CD4-positive, alpha-beta T cell treated with Interferon alpha-2 for 1 hour (primary cell): ENCODE measurements at places on chromosomes 16 and 17.

DNA sequence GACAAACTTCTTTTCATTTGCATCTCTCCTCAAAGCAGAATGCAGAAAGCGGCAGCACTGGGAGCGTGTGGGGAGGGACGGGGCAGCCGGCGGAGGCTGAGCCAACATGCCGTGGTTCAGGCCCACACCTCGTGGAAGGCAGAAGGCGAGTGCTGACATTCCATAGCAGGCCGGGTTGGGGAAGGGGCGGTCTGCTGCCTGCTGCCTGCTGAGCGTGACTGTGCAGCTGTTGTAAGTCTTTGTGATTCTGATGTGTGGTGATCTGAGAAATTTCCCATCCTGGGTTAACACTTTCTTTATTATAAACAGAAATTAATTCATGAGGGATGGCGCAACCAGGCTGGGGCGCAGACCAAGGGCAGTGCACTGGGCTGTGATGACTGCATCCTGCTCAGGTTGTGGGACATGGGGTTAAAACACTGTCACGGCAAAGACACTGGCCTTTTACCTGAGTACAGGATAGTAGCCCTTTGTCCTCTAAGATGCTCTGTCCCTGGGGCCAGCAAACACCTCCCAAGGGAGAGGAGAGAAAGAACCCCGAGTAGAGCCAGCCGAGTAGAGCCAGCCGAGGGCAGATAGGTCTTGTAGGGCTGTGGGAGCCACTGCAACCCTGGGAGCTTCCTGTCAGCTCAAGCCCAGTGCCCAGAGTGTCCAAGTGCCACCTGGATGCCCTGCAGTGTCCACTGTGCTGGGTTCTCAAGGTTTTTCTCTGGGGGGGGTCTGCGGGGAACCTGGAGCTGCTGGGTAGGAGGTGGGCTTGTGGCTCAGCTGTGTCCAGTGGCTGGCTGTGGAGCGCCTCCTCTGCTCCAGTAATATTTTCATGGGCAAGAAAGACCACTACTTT, 8.8 kb upstream of the DNASE1 start:
- DNase-seq: no peak

- DNase-seq: no peak
Observed at GRCh38 chr17:32492648-32493289, 6.0 kb downstream of the CDK5R1 start.

GRCh38 chr17:6276711-6277110, 158.2 kb downstream of the AIPL1 start:
- DNase-seq: no peak

DNA sequence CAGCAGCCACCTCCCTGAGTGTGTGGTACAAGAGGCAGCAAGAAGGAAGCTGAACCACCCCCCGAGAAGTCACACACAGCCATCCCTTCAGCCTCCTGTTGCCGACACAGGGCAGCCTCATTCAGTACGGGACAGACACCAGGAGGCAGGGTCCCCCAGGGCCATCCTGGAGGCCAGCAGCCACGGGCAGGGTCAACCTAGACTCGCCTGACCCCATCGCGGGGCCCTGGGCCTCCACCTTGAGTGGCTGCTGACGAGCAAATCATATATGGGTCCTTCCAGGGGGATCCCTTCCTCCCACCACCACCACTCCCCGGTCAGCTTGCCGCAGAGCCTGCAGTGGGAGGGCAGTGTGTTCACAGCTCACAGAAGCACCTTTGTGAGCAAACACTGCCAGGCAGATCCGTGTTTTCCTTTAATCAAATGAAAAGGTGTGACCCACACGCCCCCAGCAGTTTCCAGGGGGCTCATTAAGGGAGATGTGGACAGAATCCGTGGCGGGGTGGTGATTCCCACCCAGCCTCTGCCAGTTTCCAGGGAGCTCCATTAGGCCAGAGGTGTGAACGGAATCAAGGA, 5.6 kb upstream of the ACSF3 start:
- no peak for DNase-seq

DNA sequence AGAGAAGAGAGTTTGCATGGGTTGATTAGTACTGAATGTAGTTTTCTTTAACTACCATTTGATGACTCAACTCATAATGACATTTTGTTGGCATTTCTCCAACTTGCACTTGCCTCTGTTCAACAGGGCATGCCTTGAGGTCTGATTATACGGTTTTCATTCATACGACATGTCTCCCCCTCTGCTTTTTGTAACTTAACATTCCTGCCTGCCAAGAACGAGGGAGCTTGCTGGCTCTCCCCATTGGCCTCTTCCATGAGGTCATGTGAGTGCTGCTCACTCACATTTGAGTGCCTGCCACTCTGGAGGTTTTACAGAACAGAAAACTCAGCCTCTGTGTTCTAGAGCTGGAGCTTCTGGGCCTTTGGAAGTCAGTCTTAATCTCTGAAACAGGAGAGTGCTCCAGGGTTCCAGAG, 19.7 kb downstream of the MAP2K6 start:
- DNase-seq: no peak

DNA sequence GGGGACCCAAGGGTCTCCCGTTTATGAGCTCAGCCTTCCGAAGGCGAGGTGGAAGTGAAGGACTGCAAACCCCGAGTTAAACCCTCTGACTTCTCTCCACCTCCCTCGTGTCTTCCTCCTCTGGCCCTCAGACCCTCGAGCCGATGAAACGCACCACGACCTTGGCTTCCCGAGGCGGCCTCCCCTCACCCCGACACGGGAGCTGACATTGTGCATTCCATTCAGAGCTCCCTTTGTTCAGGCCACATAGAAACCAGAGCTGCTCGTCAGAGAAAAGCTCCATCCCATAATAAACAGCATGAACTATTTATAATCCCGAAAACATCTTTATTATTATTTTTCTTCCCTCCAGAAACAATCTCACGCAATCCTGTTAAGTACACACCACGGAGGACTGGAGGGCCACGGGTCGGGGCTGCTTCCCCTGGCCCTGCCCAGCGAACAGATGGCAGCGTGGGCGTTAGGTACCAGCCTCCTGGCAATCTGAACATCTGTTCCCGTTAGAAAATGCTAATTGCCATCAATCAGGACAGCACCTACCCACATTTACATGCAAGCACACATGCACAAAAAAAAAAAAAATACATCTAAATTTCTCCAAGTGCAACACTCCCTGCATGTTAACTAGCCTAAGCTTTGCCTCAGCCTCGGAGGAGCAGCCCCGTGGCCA, 145.7 kb downstream of the RBFOX3 start:
- DNase-seq: no peak

GRCh38 chr17:83054518-83055125, 24.8 kb upstream of the METRNL start:
- no peak for DNase-seq

GRCh38 chr16:65534121-65534528, 412.3 kb upstream of the CDH11 start:
- DNase-seq: no peak

DNA sequence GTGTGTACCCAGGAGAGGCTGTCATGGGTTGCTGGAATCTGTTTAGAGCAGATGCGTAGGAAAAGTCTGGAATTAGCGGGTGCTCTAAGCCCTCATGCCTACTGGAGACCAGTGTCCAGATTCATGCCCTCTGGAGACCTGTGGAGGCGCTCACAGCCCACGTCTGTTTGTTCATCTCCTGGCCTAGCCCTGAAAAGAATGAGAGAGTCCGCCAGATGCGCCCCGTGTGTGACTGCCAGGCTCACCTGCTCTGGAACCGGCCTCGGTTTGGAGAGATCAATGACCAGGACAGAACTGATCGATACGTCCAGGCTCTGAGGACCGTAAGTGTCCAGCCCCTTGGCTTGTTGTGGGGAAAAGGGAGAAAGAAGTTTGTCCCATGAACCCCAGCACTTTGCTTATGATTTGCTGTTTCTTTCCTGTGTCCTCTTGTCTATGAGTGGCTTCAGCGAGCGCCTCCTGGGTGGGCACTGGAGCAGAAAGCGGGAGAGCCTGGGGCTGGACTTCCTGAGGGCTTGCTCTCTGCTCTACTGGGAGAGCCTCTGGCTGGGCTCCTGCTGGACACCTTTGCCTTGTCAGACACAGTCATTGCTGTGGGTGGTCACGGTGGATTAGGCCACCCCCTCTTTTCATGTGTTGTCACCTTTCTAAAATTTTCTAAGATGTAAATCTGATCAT, 35.3 kb downstream of the PRMT7 start:
- no peak for DNase-seq

GRCh38 chr17:39183045-39183444, 14.4 kb downstream of the CACNB1 start:
- no peak for DNase-seq

DNA sequence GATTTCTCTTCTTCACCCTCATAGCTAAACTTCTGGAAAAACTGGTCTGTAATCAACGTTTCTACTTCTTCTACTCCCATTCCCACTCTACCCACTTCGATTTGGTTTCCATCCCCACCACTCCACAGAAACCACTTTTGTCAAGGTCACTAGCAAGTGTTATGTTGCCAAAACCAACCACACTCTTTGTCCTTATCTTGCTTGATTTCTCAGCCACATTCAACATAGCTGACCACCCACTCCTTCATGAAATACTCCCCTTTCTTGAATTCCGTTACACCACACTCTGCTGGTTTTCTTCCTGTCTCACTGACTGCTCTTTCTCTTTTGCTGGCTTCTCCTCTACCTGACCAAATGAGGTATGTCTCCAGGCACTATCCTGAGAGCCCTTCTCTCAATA, 11.9 kb downstream of the IKZF3 start:
- DNase-seq: no peak

DNA sequence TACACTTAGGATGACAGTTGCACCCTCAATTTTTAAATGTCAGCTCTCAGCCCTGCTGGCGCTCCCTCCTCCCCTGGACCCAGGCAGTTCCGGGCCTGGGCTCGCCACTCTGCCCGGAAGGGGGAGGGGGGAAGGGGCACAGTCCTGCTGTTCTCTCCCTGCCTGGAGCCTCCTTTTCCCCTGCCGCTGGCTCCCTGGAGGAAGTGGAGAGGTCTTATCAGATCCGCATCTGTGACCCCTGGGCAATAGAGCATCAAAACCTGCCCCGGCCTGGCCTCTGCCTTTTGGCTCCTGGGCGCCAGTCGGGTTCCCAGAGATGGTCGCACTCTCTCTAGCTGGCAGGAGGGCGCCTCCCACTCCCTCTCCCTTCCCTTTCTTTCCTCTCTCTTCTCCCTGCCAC, 149.3 kb downstream of the IRF8 start:
- DNase-seq: no peak

DNA sequence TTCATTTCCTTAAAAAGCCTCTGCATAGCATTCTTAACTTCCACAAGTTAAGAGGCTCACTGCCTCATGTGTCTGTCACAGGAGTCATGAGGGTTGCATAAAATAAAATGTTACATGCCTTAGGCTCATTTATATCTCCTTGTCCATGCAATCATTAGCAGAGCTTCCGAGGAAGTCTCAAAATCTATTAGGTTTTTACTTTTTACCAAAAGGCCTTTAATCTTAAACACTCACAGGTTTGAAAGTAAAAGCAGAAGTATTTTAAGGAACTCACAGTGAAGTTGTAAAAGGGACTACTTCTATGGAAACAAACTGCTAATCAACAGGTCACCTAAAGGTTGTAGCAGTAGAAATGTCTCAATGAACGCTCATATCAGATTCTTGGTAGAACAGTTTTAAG, 5.2 kb upstream of the ATP6V0A1 start:
- no peak for DNase-seq

GRCh38 chr17:75110234-75110937, 617 bp downstream of the ARMC7 start:
- DNase-seq: no peak

- DNase-seq: no peak
Observed at GRCh38 chr16:62475573-62475972, 439.3 kb upstream of the CDH8 start.

DNA sequence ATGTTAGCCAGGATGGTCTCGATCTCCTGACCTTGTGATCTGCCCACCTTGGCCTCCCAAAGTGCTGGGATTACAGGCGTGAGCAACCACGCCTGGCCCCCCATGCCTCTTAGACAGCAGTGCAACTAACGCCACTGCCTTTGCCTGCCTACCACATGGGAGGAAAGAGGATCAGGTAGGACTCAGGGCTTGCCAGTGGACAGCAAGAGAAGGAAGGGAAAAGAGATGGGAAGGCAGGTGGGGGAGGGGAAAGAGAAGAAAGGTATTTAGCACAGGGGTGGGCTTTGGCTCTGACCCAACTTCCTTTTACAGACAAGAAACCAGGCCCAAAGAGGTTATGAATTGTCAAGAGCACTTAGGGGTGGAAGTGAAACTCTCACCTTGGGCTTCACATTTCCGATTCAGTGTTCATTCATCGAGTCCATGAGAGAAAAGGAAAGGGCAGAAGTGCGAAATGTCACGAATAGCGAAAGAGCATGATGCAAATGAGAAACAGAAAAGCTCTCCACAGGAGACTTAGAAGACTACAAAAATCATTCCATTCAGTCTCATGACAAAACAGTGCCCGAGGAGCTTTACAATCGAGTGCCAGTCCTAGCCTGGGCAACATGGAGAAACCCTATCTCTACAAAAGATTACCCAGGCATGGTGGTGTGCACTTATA, 36.4 kb downstream of the CDK5R1 start:
- DNase-seq: peak; percentile 65

GRCh38 chr17:56762988-56763387, 70.7 kb downstream of the C17orf67 start:
- no peak for DNase-seq

GRCh38 chr17:45578516-45579455, 88.3 kb upstream of the PLEKHM1 start:
- no peak for DNase-seq

DNA sequence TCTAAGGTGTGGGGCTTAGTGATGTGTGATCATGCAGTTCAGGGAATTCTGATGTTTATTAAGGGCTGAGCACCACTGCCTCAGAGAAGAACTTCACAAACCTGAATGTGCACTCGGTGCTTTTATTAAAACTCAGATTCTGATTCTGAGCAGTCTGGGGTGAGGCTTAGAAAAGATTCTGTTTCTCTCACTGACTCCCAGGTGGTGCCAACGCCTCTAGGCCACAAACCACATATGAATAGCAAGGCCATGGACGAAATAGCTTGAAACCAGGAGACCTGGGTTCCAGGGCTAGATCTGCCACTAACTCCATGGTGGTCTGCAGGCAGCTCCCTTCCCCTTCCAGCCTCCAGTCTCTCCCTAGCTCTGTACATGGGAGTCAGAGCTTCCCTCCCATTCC, 169.1 kb downstream of the HS3ST3B1 start:
- DNase-seq: no peak

DNA sequence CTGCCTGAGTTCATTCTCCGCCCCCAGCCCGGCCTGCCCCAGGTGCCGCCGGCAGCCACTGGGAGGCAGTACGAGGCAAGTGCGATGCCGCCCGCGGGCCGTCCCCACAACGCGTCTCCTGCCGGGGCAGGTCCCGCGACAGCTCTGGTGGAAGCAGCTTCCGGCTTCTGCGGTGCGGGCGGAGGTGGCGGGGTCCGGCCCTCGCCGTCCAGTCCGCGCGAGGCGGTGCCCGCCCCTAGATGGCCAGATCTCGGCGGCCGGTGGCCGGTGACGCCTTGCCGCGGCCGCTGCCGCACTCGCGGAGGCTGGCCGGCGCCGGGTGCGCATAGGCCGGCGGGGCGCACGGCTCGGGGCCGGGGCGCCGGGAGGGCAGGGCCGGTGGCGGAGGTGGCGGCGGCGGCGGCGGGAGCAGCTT, 1.8 kb downstream of the GJD3 start:
- DNase-seq: peak; percentile 79

GRCh38 chr17:42564815-42565522, 1.9 kb upstream of the MLX start:
- no peak for DNase-seq
